ENCODE measurements at places on chromosomes 11 and 22. TPM values are rescaled to one million over a fixed set of nuclear protein-coding genes. Genes with fewer than 3 reads are reported as not detected.

Gene OR52E6
- not detected for total RNA-seq

Gene NUMA1
- 144 TPM for total RNA-seq

Gene TH
- 0.26 TPM for total RNA-seq

DNA sequence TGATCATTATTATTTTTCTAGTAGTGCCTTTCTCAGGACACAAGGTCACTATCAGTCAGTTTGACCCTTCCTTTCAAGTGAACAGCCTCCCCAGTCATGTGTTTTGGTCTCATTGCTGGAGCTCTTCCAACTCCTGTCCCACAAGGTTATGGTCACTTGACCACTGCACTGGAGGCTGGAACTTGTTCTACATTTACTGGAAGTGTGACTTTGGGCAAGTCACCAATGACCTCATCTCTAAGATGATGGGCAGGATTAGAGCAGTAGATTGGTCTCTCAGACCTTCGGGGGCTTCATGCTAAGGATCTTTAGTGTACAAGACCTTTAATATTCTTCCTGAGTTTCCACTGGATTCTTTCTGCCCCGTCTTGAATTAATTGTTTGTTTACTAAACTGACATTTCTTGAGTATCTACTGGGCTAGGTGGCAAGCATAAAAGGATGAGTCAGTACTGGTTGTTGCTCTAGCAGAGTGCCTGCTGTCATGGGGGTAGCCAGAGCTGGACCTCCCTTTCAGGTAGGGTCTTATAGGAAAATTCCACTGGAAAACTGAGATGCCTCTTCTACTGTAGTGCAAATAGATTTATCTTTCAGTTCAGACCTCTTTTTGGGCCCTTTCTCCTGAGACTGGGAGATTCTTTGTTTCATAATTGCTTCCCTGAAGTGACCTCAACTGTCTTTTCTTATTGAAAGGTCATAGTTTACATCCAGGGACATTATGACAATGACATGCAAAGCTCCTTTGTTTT, 106.8 kb downstream of the GRAMD1B start:
- DNase-seq: no peak
- no peaks in the 10 kb centered on the region for H3K27me3 ChIP-seq
- no peak overlapping the region for H3K27ac ChIP-seq

- no peaks in the 10 kb centered on the region for H3K36me3 ChIP-seq
- no peaks in the 10 kb centered on the region for H3K4me1 ChIP-seq
- H3K27ac ChIP-seq: no peak overlapping the region
These were observed 1291.0 kb upstream of the CNTN5 start for GRCh38 chr11:97729546-97730272.

GRCh38 chr22:50085211-50085972, at the start of gene MLC1:
Gene MLC1, minus strand, starts transcription at chr22:50085426. Its CDS starts 524 bp downstream, at chr22:50084902.
- no peak for DNase-seq
- no peak within 1 kb of the TSS for H3K27ac ChIP-seq
- H3K27me3 ChIP-seq: no peaks in the 10 kb centered on the region
- H3K4me1 ChIP-seq: peaks cover 6% of the 10 kb centered on the region
- no peaks in the 10 kb centered on the region for H3K36me3 ChIP-seq
- no peak within 1 kb of the TSS for H3K4me3 ChIP-seq

All from left lung (tissue), 14 donors.